Renal cortex interstitium (tissue), 15 donors: ENCODE measurements at places on chromosomes 7 and 10.

DNA sequence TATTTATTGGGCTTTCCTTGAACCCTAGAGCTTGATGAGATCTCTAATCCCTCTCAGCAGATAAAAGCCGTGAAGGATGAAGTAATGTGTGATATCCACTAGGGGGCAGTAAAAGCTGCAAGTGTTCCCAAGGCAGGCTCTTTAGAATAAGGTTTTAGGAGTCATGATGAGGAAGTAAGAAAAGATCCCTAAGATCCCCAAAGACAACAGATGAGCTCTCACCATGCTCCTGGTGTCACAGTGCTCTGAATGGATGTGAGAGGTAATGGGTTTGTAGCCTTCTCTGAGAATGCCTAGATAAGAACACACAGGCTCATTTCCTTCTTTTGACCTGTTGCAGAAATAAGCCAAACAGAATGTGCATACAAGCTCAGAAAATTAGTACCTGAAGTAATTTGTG is 70.4 kb upstream of the ITPRID1 start:
- no peak for DNase-seq

- no peak for DNase-seq
Measured at GRCh38 chr7:2222516-2222915, 10.2 kb downstream of the MAD1L1 start.

DNA sequence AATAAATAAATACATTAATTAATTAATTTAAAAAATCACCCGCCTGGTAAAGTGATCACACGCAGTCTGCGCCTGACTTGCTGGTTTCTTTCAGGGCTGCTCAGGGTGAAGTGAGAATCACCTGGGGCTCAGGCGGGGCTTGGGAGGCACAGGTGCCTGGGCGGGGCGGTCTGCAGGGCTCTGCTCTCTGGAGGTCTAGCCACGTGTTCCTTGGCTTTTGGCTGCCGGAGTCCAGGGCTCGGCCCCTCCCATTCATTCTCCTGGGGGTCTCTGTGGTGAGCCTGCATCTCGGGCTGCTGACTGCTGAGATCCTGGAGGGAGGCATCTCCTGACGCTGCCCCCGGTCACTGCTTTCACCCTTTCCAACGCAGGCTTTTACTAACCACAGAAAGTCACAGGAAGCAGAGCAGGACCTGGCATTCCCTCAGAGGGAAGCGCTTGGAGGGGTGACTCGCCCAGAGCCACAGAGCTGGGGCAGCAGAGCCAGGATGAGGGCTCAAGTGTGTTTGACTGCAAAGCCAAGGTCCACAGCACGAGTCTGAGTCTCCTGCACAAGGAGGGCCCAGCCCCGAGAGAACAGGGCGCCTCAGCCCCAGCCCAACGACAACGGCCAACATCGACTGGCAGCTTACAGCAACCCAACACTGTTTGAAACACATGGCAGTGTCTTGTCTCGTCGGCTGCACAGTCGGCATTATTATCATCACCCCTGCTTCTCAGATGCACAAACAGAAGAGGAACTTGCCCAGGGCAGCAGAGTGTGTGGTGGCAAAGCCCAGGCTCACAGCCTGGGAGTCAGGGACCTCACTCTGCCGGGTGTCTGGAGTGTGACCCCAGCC is 22.4 kb upstream of the MNX1 start:
- DNase-seq: no peak

- no peak for DNase-seq
Measured at GRCh38 chr10:114403541-114404161, 651 bp downstream of the AFAP1L2 start.

DNA sequence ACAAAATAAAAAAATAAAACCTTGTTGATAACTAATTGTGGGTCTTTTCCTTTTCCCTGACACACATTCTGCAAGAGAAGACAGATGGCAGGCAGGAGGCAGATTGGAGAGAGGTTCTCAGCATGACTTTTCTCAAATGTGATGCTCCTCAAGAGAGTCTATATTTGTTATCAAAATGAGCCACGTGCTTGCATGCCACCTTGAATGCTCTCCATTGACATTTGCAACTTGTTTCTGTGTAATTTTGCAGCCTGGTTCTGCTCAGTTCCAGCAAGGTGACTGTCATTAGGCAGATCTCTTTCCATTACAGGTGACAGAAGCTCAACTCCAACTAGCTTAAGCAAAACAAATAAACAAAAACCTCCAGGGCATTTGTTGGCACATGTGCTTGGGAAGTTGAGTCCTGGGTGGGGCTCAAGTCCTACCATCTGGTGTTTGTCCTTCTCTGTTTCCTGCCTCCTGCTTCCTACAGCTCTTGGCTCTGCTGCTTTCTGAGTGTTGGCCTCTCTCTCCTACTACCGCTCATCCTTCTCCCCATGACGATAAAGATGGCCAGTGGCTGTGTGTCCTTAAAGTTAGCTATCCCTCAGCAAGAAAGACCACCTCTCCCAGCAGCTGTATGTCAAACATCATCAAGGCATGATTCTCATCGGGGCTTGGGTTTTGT is 56.7 kb downstream of the GRK5 start:
- no peak for DNase-seq

DNA sequence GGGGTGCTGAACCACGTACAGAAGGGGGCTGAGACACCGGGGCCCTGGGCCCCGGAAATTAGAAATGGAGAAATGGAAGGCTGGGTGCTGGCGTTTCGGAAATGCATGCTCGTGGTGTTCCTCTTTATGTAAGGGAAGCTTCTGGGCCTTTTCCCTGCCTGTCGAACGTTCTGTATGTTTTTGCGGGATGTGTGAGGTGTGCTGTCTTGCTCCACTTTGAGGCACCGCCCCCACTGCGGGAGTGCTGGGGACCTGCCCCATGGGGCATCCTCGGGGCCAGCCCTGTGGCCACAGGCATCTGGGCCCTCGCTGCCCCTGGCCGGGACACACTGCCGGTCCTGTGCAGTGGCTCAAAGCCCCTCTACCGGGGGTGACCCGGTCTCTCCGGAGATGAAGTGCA is 1.7 kb upstream of the VENTX start:
- DNase-seq: no peak

GRCh38 chr7:111605246-111605645 is 43.0 kb upstream of the IMMP2L start:
- no peak for DNase-seq

GRCh38 chr7:129264534-129264933 is 39.7 kb downstream of the AHCYL2 start:
- DNase-seq: no peak

DNA sequence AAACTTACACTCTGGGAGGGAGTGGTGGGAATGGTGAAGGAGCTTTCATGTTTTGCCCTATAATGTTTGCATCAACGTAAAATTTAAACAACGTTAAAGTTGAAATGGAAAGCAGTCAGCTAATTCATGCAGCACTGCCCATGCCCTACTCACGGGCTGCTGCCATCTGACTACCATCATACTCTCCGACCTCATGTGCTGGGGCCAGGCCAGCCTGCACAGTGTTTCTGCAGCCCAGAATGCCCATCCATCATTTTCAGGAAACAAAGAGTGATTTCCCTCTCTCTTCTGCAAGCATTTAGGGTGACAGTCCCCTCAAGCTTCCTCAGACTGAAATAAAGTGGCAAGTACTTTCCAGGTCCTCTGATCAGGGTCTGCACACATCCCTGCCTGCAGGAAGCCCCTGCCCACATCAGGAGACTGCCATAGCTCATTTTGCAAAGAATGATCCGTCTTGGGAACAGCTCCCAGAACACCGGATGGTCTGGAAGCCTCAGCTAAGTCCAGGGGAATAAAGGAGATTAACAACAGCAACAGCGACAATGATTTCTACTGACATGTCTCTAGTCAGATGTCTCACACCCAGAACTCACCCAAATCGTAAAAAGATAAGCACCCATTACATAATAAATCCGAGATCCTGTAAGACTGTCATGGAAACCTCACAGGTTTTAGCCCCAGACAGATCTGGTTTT is 40.3 kb downstream of the ARHGAP22 start:
- DNase-seq: no peak

- no peak for DNase-seq
Measured at GRCh38 chr10:28459453-28460144, 73.3 kb upstream of the WAC start.

DNA sequence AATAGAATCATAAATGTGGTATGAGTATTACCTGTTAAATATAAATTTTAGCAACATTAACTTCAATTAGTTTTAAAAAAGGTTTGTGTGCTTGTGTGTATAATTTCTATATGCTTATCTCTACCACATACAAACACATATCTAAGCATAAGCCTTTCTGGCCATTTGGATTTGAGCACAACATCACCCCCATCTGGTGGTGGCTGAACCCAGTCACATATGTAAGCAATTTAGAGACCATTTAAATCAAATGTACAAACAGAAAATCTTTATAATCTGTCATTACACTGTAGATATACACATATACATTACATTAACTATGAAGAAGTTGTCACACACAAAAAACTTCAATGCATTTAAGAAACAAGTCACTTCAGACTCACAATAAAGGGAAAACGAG is 31.7 kb downstream of the GPR22 start:
- no peak for DNase-seq

DNA sequence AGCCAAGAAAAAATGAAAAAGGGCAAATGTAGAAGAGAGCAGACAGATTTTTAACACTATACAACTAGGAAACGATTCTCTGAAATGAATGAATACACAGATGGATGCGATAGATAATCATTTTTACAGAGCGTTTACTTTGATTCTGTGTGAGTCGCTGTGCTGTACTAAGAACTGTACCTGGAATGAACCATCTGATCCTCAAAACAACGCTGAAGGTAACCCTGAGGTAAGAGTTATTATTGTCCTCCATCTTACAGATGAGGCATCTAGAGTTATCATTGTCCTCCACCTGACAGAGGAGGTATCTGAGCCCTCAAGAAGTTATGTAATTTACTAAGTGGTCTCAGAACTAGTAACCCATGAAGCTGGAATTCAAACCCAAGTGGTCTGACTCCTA is 80.2 kb downstream of the CHCHD3 start:
- no peak for DNase-seq

DNA sequence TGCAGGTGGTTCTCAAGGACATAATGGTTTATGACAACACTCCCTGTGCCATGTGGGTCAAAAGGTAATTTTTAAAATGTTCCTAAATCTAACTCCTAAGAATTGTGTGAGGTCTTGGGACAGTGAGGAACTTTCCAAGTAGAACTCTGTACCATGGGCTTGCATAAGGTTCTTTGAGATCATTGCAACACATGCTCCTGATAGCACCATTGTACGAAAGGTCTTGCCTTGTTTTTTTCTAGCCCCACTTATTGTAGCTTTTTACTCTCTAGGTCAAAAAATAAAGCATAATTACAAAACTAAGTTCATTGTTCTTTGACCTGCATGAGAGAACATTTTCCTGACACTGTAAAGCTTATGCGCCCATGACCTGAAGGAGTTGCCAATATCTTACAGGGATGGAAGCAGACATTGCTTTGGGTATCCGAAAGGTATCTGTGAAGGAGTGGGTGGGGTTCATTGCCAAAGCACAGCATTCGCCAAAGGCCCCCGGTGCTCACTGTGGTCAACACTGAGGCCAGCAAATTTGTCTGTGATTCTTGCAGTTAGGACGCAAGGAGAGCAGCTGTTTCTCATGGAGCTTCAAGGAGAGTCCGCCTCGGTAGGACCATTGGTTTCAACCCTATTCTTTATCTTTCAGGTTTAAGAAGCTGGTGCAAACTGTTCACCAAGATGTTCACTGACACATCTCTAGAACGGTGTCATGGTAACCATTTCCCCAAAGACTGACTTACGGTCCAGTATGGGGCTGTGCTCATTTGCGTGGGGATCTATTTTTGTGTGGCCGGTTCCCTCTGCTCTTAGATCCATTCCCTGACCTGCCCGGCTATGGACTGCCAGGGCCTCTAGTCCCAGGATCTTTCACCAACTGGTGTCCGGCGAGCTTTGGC is 7.6 kb upstream of the PRKAG2 start:
- DNase-seq: no peak

DNA sequence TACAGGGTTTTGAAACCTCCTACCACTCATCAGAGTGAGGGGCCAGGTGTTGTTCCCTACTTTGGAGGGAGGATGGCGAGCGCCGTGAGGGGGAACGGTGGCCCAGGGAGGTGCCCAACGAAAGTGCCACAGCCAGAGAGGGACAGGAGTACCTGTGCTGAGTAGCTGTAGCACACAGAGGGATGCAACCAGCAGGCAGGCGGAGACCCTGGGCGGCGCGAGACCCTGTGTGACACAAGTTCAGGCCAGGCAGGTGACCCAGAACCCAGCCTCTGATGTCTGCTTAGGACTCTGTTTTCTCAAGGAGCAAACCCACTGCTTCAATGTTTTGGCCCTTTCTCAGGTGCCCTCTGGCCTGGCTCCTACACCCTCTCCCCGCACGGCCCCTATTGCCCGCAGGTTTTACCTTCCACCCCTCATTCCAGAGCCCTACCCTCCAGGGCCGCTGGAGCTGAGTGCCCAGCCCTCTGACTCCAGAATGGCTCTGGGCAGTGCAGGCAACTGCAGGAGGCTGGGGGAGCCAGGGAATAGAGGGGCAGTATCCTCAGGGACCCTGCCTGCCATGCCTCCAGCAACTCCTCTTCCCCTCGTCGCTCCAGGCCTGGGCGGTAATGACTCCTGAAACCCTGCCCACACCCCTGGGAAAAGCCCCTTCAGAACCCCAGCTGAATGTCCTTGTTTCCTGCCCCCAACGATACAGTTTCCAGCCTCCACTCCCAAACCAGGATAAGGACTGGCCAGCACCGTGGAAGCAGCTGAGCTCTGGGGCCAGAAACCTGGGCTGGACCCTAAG is 164.1 kb upstream of the RHEB start:
- no peak for DNase-seq

DNA sequence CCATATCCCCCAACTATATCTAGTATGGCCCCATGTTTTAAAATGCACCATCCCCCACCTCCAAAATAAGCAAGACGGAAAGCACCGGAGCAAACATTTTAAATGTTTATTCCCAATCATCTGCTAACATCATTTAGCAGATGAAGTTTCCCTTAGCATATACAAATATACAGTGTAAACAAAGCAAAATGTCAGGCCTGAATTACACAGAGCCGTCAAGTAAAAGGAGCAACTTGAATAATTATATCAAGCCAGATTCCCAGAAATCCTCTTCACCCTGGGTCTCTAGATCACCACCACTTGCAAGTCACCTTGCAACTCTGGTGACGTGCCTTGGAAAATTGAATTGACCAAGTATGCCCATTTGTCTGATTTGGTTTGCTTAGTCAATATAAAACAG is 91.6 kb upstream of the COL1A2 start:
- DNase-seq: no peak

- DNase-seq: no peak
Measured at GRCh38 chr10:30096564-30096963, 37.2 kb upstream of the JCAD start.

- DNase-seq: peak; percentile 30
Measured at GRCh38 chr7:99141841-99142726, 1.8 kb downstream of the SMURF1 start.

- DNase-seq: no peak
Measured at GRCh38 chr7:37354656-37355131, 94.0 kb downstream of the ELMO1 start.

DNA sequence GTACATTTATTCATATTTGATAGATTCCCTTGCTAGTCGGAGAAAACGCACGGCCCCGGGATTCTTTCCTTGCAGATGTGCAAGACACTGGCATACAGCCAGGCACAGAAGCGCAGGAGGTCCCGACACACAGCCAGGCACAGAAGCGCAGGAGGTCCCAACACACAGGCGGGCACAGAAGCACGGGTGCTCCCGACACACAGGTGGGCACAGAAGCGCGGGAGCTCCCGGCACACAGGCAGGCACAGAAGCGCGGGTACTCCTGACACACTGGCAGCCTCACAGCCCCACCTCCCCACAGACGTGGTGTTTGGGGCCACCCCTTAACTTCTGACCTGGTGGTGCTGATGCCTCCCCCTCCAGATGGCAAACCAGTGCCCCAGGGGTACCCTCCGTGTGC is 237.3 kb downstream of the ZMYND11 start:
- no peak for DNase-seq

- no peak for DNase-seq
Measured at GRCh38 chr7:138962561-138963270, 18.5 kb downstream of the KIAA1549 start.

GRCh38 chr10:122348935-122349361 is 25.6 kb upstream of the PLEKHA1 start:
- DNase-seq: peak; percentile 77
